A549 treated with Mapracorat at 1 μM for 4 hours (cell line): ENCODE measurements at places on chromosomes 7 and 10. TPM values are rescaled to one million over a fixed set of nuclear protein-coding genes. Genes with fewer than 3 reads are reported as not detected.

WNT16 gene
- 0.73 to 1.3 TPM (median 0.97 TPM) in 5 replicates for total RNA-seq

DLD gene
- 82.7 to 113 TPM (median 87.3 TPM) in 5 replicates for total RNA-seq

PON1 gene
- 0.75 to 1.6 TPM (median 1.0 TPM) in 5 replicates for total RNA-seq

EPO gene
- 0.10 to 0.12 TPM in 2 of 5 replicates, not detected in the others for total RNA-seq

IL6 gene
- total RNA-seq, result 1.1 to 3.5 TPM (median 1.6 TPM) in 5 replicates

TMEM196 gene
- total RNA-seq, result not detected in 5 replicates

NUPR2 gene
- not detected in 5 replicates for total RNA-seq

CUL1 gene
- 52.3 to 57.1 TPM (median 54.3 TPM) in 5 replicates for total RNA-seq

TYW1B gene
- 2.2 to 3.0 TPM (median 2.5 TPM) in 5 replicates for total RNA-seq

SH2D4B gene
- 0.05 to 0.09 TPM (median 0.07 TPM) in 3 of 5 replicates, not detected in the others for total RNA-seq

LRCH4 gene
- total RNA-seq, result 12.3 to 18.3 TPM (median 16.0 TPM) in 5 replicates

METTL27 gene
- 6.3 to 12.0 TPM (median 10.8 TPM) in 5 replicates for total RNA-seq
